ENCODE measurements at places on chromosomes 3 and 15. TPM values are rescaled to one million over a fixed set of nuclear protein-coding genes. Genes with fewer than 3 reads are reported as not detected.

CAPN7 gene
- 32.7 TPM for total RNA-seq

PEX11A gene
- total RNA-seq = 4.5 TPM

SAMMSON gene
- not detected for total RNA-seq

ZSCAN2 gene
- 14.2 TPM for total RNA-seq

SEMA6D gene
- total RNA-seq = 12.5 TPM

ABI3BP gene
- total RNA-seq = not detected

PRR23E gene
- not detected for total RNA-seq

XCR1 gene
- not detected for total RNA-seq

SPRED1 gene
- total RNA-seq = 32.3 TPM

SRP14 gene
- total RNA-seq = 461 TPM

MCF2L2 gene
- 11.1 TPM for total RNA-seq

A4GNT gene
- not detected for total RNA-seq

GOLGA6B gene
- total RNA-seq = not detected

KLHL18 gene
- total RNA-seq = 14.0 TPM

RTP1 gene
- total RNA-seq = 0.43 TPM

CD200 gene
- 41.5 TPM for total RNA-seq

ZNF80 gene
- total RNA-seq = not detected

FBXW12 gene
- 0.82 TPM for total RNA-seq

PATL2 gene
- total RNA-seq = not detected

GPR171 gene
- total RNA-seq = not detected

ZFYVE19 gene
- total RNA-seq = 19.3 TPM

ARGFX gene
- not detected for total RNA-seq

CFAP100 gene
- 0.12 TPM for total RNA-seq

KLHL40 gene
- total RNA-seq = not detected

SOX14 gene
- not detected for total RNA-seq

All from neural progenitor cell (in vitro differentiated cells).